ENCODE measurements at places on chromosomes 2 and 18.

GRCh38 chr18:58714821-58715220 is 43.6 kb downstream of the MALT1 start:
- no peak for DNase-seq

GRCh38 chr2:76314271-76315020 is 603.7 kb upstream of the GCFC2 start:
- DNase-seq, result no peak

GRCh38 chr2:26054598-26055348 is 20.9 kb downstream of the RAB10 start:
- no peak for DNase-seq

GRCh38 chr2:69034122-69034521 is 21.1 kb downstream of the ANTXR1 start:
- DNase-seq, result no peak

GRCh38 chr2:46848447-46848846 is 67.2 kb downstream of the MCFD2 start:
- no peak for DNase-seq

DNA sequence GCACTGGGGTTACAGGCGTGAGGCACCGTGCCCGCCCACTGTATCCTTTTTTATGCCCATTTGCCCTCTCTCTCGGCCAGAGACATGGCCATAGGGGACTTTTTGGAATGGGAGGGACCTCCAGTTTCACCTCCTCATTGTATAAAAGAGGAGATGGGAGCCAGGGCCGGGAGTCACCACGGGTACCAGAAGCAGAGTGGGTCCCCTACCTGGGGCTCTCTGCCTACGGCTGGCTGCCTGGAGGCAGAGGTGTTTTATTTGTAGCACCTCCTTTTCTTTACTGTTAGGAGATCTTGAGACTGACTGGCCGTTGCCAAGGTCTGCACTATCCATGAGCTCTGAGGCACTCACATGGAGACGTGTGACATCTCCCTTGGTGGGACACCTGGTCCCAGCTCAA is 162.8 kb downstream of the LDLRAD4 start:
- no peak for DNase-seq

GRCh38 chr2:192546565-192546964 is 351.8 kb upstream of the TMEFF2 start:
- DNase-seq, result no peak

- DNase-seq, result no peak
Measured at GRCh38 chr2:237968048-237968862, 1.4 kb downstream of the UBE2F start.

- no peak for DNase-seq
Measured at GRCh38 chr2:99707592-99707991, 217.8 kb upstream of the REV1 start.

DNA sequence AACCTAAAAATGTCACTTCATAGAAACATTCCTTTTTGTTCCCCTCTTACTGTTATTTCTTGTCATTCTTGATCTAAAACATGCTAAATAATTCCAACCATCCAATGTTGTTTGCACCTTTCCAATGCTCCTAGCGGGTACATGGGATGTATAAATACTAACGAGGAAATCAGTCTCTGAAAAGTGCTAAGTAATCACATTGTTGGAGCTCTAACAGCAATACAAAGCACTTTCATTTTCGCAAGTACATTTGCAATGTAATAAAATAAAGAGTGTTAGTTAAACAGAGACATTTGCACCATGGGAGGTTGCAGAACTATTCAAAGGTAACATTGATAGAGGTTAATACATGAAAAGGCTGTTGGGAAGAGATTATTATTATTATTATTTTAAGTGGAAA is 286.2 kb upstream of the ACVR2A start:
- peak; percentile 1 for DNase-seq

DNA sequence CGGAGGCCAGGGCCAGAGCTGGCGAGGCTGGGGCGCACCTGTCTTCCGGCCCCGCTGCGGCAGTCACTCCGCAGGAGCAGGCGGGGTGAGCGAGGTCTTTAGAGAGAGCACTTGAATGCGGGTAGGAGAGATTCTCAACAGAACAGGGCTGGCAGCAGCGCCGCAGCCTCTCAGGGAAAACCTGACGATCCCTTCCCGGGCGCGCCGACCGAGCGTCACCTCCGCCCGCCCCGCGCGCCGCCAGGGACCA is 526 bp downstream of the PRKRA start:
- DNase-seq, result peak; percentile 79

- DNase-seq, result peak; percentile 44
Measured at GRCh38 chr2:44169155-44169898, 652 bp downstream of the PPM1B start.

- DNase-seq, result no peak
Measured at GRCh38 chr2:64727013-64727767, 73.5 kb upstream of the SERTAD2 start.
